NCI-H1436 treated with DMSO at 0.1 percent for 48 hours (cell line): ENCODE measurements at places on chromosomes 12 and 14.

DNA sequence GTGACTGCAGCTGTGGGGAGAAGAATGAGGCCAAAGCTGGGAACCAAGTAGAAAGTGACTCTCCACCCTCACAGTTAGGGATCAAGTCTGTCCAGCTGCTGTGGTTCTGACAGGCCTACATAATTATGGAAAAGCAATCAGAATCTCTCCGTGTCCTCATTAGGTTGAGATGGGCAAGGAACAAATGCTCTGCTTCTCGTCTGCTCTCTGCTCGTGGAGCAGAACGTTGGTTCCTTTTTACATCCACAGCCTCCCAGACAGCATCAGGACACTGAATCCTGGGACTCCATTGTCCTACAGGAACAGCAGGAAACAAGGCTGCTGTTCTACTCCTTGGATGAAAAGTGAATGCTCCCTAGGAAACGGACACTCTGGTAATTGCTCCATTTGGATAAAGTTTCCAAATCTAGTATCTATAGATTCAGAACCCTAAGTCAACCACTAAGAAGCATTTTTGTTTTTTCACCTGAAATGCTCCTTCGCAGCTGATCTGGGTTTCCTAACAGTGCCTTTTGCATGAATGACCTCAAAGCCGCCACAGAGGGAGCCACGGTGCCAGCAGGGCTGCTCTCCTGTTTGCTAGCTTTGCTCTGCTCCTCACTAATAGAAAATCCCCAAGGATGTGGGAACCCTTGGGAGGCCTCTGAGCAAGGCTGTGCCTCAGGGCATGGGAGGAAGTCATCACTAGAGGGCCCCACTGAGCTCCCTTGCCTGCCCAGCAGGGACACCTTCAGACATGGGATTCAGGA is 102.0 kb downstream of the EGLN3 start:
- peak; percentile 58 for DNase-seq

GRCh38 chr12:113347892-113348291 is 10.5 kb upstream of the PLBD2 start:
- no peak for DNase-seq

GRCh38 chr14:64772397-64772950 is 68.2 kb downstream of the PLEKHG3 start:
- DNase-seq, result no peak

DNA sequence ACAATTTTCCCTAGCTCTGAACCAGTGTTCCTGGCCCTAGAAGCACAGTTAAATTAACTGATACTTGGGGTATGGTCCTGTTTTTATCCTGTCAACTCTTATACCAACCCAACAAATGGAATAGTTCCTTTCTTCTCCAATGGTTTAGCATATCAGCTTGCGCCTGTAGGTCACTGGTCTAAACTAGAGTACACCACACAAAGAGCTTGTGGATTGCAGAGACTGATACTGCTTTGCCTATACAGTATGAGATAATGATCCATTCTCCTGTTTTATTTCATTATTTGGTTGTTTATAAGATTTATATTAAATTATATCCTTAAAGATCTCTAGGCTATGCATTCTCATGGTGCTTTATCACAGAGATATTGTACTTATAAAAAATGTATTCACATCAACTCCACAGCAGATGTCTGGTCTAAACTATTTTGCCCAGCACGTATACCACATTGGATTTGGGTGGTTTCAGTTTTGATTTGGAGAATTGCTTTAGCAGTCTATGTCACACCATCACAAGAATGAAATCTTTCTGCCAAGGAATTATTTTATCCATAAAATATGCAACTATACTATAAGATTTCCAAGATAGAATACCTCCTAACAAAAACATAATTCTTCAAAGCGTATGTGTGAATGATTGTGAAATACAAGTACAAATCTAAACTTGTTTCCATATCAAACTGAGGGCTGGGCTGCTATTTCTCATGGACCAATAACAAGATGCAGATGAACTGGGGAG is 142.1 kb downstream of the SLC16A7 start:
- no peak for DNase-seq

- no peak for DNase-seq
These were observed 5.0 kb downstream of the CACNB3 start for GRCh38 chr12:48823281-48823680.

GRCh38 chr12:92516277-92516600 is 186.6 kb upstream of the PLEKHG7 start:
- DNase-seq, result no peak
